Inflammatory macrophage (primary cell): ENCODE measurements at places on chromosomes 1 and 21.

DNA sequence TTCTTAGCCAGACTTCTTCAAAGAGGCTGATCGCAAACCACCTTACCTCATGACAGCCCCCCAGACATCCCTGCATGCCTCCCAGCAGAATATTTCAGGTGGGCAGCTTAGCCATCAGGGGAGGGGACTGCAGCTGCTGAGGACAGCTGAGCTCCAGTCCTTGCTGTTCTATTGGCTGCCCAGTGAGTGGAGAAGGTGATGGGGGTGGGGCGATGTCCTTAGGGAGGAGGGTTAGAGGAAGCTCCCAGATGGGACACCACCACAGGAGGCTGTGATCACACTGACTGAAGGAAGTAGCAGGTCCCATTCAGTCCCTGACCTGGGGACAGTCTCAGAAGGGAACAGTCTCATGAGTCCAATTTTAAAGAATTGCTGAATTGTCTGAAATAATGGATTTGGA, 38.3 kb downstream of the GJA5 start:
- DNase-seq: peak; percentile 7

GRCh38 chr1:5980314-5981008, 11.8 kb downstream of the NPHP4 start:
- DNase-seq: peak; percentile 40

GRCh38 chr1:99645699-99646531, at the start of gene PALMD:
TSS of gene PALMD (plus strand) at chr1:99646113. CDS start at chr1:99646318, 205 bp downstream.
- no peak for DNase-seq

DNA sequence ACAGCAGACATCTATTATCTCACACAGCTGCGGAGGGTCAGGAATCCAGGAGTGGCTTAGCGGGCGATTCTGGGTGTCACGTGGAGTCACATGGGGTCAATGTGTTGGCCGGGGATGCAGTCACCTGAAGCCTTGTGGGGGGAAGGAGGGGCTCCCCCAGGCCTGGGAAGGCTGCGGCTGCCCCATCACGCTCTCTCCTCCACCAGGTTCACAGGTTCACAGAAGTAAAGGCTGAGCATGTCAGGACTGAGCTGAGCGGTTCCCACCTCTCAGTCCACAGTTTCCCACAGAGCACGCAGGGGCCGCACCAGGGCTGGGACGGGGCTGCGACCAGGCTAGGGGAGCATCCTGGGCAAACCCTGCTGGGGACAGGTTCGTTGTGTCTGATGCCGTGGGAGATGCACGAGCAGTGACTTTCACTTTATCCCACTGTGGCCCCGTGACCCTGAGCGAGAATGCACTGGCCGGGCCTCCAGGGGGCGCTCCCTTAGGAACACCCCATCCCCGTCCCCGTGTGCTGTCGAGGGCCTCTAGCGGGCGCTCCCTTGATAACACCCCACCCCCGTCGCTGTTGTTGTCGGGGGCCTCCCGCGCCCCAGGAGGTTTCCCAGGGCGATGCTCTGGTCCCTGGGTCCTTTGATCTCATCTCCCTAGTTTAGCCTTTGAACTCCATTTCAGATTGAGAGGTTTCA, 73.2 kb upstream of the TRAPPC10 start:
- peak; percentile 85 for DNase-seq

DNA sequence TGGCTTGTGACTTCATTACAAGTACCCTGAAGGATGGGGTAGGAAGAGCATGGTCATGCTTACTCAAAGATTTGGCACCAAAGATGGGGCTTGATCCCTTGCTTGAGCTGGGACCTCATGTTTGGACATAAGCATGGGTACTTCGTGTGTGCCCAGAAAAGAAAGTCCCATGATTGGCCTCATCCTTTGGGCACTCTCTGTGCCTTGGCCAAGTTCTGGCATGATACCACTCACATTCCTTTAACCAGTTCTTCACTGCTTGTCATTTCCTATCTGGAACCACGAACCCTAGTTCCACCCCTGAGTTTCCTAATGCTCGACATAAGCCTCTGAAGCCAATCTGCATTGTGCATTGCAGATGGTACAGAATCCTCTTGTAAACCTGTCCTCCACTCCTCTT, 107.0 kb downstream of the NAV1 start:
- no peak for DNase-seq

GRCh38 chr1:145845144-145845513, 301 bp upstream of the NUDT17 start:
- peak; percentile 60 for DNase-seq

DNA sequence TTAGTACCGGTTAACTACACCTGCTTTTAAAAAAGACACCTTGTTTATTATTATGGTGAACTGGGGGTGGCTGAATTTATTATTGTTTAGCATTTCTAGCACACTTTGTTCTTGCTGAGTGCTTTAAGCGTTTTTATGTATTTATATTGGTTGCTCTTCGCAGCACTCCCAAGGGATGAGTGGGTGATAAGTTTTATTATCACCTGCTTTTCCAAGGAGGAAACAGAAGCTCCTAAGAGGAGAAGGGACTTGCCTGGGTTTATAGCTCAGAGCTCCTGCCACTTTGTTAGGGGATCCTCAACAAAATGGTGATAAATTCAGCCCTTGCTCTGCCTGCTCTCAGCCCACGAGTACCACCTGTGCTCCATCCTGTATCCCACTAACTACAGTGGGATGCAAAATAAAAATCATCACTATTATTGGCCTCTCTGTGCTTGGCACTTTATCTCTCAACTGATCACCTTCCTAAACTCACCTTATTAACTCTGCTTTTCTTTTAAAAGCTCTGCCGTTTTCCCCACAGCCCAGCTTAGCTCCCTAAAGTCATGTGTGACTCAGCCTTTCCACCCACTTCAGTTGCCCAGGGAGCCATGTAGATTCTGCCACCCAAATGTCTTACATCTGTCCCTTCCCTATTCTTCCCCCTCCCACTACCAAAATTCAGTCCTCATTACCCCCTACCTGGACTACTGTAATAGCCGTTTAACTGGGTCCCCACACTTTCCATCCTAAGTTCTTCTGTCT, 44.5 kb downstream of the BCL9 start:
- DNase-seq: no peak

- no peak for DNase-seq
These were observed 90.1 kb downstream of the OMA1 start for GRCh38 chr1:58456470-58456869.
